Stimulated activated CD8-positive, alpha-beta memory T cell treated with anti-CD3 and anti-CD28 coated beads, Interleukin-4, amount 100 ng/mL, for 4 hours (primary cell): ENCODE measurements at places on chromosomes 4 and X.

DNA sequence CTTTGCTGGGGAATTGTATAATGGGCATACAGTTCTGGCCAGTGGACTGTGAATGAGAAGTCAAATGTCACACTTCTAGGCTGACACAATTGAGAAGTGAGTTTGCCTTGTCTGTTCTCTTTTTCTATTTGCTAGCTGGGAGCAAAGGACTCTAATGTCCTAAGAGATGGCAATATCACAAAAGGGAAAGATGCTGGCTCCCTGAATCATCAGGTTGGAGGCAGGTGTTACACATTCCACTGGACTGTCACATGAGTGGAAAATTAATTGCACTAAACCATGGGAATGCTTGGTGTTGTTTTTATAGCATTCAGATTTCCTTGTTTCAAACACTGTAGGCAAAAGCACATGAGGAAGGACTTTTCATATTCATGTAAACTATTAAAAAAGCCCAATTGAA lies 388.3 kb downstream of the ADAM29 start:
- no peak for DNase-seq

- DNase-seq, result no peak
Observed at GRCh38 chrX:53449632-53450031, 15.5 kb upstream of the HSD17B10 start.

DNA sequence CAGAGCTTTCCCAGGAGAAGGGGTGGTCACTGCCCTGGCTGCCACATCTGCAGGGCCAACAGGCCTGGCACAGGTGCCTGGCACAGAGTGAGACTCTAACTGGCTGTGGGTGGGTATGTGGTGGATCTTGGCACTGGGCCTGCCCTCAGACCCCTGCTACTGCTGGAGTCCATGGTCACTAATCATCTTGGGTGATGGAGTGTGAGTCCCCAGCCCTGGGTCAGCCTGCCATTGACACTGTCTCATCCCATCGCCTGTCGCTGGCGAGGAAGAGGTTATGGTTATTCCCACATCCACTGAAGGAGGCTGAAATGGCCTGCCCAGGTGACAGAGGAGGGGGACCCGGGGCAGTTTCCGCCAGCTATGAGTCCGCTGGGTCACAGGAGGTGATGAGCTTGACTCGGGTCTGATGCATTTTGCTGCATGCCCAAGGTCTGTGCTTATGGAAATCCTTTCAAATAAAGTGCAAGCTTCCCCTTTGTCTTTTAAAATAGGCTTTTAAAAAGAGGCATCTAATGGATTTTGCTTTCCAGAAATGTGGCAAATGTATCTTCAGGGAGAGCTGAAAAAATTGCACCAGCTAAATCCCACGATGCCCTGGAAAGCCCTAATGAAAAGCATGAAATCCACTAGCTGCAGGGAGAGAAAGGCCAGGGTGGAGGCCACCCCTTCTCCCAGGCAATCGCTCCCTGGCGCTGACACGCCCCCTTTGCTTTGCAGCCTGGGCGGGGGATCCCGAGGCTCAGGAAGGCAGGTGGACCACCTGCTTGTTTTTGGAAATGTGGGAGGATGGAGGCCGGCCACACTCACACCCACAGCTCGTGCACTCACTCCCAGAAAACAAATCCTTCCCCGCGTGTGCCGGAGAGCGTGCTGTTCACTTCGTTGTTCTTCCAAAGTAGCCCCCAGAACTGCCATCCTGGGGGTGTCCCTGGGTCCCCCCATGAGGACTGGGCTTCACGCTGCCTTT lies 54.9 kb downstream of the ABLIM2 start:
- no peak for DNase-seq

- peak; percentile 88 for DNase-seq
Observed at GRCh38 chr4:74444891-74445642, at the start of gene AREG. Gene AREG, plus strand, starts transcription at chr4:74445136. Its CDS starts 210 bp downstream, at chr4:74445346.

DNA sequence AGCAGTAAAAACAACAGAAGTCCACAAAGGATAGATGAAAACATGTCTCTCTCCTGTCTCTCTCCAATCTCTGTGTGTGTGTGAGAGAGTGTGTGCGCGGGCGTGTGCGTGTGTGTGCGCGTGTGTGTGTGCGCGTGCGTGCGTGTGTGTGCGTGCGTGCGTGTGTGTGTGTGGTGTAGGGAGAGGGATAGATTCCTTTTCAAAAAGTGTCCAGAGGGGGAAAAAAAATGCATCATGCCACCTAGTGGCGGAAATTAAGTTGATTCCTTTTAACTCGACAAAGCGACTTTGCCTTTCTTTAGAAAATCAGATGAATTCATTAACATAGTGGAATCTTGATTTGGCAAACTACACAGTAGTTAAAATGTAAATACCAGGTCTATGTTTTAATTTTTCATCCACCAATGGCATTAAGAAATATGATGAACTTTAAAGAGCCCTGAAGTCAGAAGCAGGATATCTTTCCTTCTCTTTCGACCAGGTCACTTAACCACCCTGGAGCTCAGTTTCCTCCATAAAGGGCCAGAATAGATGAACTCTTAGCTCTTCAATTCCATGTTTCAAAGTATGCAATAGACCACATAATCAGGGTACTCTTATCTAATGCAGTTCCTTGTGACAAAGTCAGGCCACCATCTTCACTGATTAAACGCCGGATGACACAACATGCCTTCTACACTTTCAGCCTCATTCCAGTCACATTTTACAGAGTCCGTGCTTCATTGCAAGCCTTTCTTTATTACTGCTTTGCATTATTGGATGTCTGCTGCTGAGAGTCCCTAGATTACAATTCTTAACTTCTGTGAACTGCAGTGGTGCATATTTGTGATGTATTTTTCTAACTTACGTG lies 162.8 kb downstream of the FBXO8 start:
- no peak for DNase-seq

- no peak for DNase-seq
Observed at GRCh38 chr4:25330905-25331808, 18.6 kb downstream of the ZCCHC4 start.

- DNase-seq, result no peak
Observed at GRCh38 chr4:159071969-159072765, 30.7 kb upstream of the RAPGEF2 start.

- peak; percentile 40 for DNase-seq
Observed at GRCh38 chrX:56802921-56803849, 74.1 kb downstream of the NBDY start.

DNA sequence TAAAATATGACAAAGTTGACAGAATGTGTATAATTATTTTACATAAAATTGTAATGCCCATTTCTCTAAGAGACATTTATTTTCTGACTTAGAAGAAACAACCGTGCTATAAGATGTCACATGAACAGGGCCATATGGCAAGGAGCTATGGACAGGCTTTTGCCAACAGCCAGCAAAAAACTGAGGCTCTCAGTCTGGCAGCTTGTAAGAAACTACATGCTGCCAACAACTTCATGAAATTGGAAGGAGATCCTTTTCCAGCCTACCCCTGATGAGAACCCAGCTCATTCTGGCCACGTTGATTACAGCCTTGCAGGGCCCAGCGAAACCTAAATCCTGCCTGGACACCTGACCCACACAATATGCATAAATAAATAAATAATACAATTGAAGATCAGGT lies 250.3 kb upstream of the ARSJ start:
- no peak for DNase-seq

GRCh38 chrX:100587861-100588260 lies 3.1 kb downstream of the TNMD start:
- DNase-seq, result no peak

DNA sequence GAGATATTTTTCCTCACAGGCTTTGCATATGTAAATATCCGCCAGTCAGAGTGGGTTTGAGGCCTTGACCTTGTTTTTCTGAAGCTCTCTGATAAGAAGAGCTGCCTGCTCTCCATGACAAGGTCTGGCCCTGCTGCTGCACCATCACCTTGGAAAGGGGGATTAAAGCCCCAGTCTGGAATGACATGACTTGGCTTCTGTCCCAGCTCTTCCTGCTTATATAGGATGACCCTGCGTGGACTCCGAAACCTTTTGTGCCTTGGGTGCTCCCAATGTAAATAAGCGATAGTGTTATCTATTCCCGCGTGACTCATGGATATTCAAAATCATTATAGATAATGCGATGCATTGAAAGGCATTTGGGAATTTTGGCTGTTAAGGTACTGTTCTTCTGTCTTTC lies 139.3 kb downstream of the BMPR1B start:
- no peak for DNase-seq

- DNase-seq, result no peak
Observed at GRCh38 chrX:23932046-23932445, 24.2 kb downstream of the CXorf58 start.

DNA sequence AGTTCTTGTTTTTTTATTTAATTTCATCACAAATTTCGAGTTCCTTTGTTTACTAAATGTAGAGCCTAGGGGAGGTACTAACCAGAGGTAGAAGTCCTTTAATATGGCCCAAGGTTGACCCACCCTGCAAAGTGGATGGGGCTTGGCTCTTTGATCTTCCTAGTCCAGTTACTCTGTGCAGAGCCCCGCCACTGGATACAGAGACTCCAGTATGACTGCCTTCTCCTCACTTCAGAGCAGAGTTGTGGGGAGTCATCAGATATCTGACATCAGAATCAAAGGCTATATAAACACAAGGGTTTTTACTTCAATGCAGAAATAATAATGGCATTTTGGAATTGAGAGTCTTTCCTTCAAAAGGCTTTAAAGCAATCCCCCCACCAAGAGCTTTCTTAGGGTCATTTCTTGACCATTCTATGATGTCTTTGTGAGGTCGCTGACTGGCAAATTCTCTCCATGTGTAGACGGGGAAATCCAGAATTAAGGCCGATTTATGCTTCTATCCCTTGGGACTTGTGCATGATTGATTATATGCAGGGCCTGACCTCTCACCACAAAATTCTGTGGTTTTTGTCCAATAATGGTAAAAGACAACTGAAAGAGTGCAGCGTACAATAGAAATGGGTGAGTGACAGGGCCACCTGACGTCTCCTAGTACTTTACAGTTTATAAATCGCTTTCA lies 88.3 kb upstream of the CITED1 start:
- no peak for DNase-seq

DNA sequence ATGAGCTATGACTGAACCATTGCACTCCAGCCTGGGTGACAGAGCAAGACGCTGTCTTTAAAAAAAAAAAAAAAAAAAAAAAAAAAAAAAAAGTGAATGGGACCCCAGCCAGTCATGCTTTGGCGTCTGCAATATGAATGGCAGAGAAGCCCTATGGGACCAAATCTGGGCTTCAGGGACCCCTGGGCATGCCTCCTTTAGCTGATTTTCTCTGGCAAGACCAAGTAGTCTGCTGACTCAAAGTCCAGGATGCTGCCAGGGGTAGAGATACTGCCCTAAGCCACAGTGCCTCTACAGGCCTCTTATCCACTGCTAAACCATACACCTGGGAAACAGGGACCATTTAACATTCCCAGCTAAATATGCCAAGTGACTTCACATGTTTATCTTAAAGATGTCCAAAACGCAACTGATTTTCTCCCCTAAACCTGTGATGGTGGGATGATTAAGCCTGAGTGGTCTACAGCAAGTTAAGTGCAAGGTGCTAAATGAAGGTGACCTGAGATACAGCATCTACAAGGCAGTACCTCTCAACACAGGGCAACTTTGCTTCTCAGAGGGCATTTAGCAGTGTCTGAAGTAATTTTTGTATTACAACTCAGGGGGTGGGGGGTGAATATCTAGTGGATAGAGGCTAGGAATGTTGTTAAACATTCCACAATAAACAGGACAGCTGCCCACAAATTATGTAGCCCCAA lies 5.8 kb downstream of the RPS4X start:
- DNase-seq, result no peak

DNA sequence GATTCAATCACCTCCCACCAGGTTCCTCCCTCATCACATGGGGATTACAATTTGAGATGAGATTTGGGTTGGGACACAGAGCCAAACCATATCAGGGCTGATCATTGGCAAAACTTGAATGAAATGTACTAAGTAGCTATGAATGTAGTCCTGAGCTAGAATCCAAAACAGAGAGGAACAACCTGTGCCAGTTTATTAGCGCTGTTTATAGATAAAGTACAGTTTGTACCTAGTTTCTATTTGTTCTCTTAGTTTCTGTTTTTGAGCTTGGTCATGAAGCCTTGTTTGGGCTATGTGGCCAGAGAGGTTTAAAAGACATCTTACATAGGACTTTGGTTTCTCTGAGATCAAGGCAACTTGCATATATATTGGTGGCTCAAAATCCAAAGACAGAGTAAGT lies 66.9 kb upstream of the INPP4B start:
- DNase-seq, result no peak

DNA sequence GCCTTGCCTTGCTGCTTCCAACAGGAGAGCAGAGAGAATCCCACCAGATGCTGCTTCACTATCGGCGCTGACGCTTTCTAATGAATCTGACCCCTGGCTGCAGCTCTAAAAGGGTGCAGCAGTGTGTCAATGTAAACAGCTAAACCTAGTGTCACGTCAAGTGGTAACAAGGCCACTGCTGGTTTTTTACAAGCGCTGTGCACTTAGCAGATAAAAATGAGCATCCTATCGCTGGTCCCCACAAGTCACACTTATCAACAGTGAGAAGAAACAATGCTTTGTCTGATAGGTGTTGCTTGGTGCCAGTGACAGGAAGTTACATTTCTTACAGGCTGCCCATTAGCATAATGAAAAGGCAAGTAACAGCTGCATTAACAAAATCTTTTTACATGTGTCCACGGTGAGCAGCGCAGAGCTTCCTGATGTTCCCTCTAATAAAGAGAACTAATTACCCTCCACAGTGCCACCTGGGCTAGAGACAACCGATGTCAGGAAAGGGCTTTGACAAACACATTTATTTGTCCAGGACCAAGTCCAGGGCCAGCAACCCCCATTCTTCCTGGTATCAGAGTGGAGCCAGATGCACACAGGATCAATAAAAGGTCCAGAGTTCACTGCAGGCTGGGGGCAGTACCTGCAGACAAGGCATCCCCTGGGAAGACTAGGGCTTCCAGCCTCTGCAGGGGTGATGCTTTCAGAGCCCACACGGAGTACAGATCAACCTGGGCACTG lies 176.0 kb downstream of the MGST2 start:
- no peak for DNase-seq

DNA sequence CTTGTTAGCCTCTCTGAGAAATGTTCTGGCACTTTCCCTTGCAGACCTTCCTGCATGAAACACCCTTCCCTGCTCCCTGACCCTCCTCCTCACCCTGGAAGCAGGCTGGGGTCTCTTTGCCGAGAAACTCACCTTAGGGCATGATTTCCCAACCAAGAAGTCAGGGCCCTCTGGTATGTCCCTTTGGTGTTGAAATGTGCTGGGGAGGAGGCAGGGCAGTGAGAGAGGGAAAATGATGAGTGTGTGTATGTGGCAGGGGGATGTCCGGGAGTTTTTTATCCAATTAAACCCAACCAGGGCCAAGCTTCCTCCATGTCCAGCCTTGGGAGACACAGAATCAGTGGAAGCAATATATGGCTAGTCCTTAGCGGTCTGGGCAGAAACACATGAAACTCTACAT lies 5.1 kb downstream of the ELF4 start:
- no peak for DNase-seq
